ENCODE measurements at places on chromosomes 11 and 22.

GRCh38 chr11:97229936-97230335, 840.1 kb downstream of the JRKL start:
- DNase-seq = no peak

DNA sequence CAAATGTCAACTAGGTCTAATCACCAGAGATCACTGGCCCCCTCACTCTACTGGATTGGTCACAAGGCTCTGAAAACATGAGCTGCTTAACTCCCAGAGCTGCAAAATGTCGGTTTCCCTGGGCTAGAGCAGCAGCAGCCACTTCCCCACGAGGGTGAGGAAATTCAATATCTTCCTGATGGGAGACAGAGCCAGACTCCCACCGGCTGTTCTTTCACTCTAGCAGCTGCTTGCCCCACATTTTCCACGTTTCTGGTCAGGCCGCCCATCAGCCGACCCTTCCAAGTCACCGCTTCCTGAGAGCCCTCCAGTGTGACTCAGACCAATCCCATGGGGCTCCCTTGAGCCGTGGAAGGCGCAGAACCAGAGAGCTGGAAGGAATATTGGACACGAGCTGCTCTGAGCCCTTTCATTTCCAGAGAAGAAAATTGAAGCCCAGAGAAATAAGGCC, 227.0 kb downstream of the ADAMTS15 start:
- DNase-seq = no peak

GRCh38 chr11:80718611-80719291, 1277.9 kb upstream of the TENM4 start:
- DNase-seq = no peak

- DNase-seq = no peak
Observed at GRCh38 chr11:128419012-128419767, 168.2 kb downstream of the ETS1 start.

All from Peyer's patch (tissue), 4 donors.